AG20443 (cell line): ENCODE measurements at places on chromosomes 7 and 10.

GRCh38 chr10:20085115-20085514, 268.9 kb downstream of the PLXDC2 start:
- no peak for DNase-seq

GRCh38 chr10:27512548-27512947, 8.4 kb downstream of the RAB18 start:
- peak; percentile 12 for DNase-seq

DNA sequence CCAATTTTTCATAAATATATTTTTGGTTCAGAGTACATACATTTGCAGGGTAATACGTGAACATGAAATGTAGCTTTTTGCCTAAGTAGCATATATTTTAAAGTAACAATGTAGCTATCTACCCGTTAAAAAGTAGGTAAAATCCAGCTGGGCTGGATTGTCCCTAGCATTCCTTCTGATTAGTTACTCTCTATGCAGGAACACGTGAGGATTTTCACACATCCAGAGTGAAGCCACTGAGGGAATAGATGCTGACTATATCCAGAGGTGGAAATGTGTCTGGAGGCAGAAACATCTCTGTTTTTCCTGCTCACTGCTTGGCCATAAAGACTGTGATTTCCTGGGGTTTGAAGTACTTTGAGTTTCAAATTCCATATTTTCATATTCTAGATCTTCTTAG, 338.9 kb upstream of the KIAA1217 start:
- DNase-seq = no peak

DNA sequence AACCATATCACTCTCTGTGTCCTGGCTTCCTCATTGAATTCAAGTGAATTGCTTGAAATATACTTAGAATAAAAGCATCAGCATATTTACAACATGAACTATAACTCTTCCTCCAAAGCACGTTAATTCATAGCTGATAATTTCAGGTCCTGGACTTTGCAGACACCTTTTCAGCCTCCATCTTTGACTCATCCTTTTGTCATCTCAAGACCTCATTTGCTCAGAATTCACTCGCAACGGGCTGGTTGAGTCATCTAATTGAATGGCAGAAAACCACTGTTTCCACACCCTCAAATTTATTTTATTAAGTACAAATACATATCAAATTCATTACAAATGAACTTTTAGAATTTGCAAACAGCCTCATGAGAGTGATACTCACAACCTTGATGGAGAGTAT, 545.7 kb downstream of the GATA3 start:
- no peak for DNase-seq

DNA sequence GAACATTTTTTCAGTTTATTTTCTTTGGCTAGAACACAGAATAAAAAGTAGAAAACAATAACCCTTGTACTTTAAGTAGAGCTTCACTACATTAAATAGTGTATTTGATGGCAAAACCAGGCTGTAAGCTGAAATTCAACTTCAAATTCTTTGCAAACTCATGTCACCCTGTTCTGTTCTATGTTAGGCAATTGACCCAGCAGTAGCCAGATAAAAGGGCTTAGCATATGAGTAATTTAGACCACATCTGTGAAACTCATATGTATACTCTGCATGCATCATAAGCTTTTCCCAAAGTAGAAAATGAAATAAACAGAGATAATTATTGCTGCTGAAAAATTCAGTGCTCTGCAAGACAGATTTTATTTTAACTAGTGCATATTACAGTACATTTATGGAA, 150.2 kb downstream of the GNAI1 start:
- peak; percentile 71 for DNase-seq

DNA sequence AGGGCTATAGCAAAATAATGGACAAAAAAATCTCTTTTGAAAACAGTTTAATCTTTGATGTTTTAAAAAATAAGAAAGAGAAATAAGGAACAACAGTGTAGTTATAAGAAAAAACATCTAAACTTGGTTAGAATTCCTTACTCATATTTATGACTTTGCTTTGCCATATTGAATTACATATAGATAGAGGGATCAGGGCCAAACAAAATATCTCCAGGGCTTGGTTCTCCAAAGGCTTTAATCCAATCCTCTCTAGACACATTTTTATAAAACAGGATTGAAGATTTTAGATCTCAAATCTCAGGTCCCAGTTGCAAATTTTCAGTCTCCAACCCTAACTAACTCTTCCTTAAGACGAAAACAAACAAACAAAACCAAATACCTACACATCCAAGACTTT, 72.6 kb upstream of the RHOBTB1 start:
- no peak for DNase-seq

GRCh38 chr7:25289518-25289917, 61.2 kb upstream of the NPVF start:
- no peak for DNase-seq

DNA sequence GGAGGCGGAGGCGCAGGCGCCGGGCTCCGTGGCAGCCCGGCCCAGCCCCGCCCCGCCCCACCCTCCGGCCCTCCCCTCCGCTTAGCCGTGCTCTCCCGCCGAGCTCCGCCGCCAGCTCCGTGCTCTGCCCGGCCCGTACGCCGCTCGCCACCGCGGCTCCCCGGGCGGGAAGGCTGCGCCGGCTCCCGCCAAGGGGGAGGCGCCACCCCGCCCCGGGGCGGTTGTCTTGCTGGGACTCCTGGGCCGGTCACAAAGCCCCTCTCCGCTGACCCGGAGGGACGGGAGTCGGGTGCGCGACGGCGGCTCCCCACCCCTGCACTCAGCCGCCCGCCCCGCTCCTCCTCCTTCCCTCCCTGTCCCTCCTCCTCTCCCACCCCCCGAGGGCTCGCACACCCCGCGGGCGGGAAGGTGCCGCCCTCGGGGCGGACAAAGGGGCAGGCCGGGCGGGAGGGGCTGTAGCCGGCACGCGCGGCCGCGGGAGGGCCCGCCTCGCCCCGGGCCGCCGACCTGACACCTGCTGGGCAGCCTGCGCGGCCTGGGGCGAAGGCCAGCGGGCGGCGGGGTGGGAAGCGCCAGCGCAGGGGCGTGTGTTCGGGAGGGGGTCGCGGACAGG, 11.5 kb upstream of the SP8 start:
- peak; percentile 91 for DNase-seq

GRCh38 chr10:60041489-60042133, 135.3 kb upstream of the CCDC6 start:
- no peak for DNase-seq

- no peak for DNase-seq
Observed at GRCh38 chr7:142250705-142251104, 7.2 kb downstream of the PRSS58 start.

DNA sequence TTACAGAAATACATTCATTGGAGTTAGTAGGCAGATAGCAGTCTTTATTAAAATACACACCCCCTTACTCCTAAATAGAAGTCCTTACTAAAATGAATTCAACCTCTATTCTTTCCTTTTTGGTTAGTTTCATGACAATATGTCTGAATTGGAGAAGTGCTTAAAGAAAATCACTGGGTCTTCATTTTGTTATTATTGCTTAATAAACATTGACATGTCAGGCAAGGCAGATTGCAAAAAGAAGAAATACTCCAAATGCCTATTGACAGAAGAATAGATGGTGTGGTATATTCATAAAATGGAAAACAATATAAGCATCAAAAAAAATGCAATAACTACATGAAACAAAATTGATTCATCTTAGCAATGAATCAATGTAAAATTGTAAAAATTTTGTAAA, 135.5 kb downstream of the TMEM26 start:
- DNase-seq = no peak

- DNase-seq = peak; percentile 10
Observed at GRCh38 chr7:100951172-100951571, 1.8 kb downstream of the MUC3A start.

DNA sequence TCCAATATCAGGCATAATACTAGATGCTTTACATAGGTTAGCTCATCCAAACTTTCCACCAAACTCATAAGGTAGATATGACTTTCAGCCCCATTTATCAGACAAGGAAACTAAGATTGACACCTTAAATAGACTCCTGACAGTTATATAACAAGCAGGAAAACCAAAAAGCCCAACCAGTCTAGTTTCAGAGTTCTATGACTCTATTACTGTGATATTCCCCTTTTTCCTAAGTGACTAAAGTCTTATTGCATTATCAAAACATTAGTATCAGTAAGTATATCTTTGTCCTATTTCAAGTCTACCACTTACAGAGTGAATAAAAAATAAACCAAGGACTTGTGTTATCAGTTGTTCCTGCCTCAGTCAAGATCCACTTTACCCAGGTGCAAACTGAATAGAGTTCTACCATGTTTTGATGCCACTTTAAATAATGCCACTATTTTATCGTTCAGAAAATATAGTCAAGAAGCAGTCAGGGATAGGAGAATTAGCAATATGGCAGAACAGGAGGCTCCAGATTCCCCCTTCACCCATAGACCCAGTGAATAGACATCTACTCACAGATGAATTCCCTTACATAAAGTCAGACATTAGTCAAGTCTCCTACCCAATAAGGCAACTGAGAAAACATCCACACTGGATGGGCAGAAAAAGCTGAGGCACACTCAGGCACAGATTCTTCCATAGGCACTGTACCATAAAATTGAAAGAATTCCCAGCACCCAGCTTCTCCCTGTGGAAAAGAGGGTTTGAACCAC, 74.1 kb downstream of the CRPPA start:
- no peak for DNase-seq

DNA sequence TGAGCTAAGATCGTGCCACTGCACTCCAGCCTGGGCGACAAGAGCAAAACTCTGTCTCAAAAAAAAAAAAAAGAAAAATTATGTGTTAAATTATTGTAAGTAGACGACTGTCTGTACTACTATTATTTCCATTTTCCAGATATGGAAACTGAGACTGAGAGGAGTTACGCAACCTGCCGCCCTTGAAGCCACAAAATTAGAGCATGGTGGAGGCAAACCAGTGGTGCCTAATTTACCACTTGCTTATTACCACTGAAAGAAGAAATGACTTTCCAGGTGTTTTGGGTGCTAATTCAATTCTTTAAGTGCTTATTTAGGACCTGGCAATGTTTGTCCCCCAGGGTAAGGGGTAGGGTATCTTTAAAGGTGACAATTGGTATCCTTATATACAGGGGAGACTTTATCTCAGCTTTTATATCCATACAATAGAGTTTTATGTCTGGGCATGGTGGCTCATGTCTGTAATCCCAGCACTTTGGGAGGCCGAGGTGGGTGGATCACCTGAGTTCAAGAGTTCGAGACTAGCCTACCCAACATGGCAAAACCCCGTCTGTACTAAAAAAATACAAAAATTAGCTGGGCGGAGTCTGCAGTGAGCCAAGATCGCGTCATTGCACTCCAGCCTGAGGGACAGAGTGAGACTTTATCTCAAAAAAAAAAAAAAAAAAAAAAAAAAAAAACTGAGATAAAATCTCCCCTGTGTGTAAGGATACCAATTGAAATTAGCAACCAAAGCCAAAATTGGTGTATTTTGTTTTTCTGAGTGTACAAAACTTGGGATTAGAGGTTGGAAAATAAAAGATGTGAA, 16.6 kb upstream of the CAMK1D start:
- no peak for DNase-seq

GRCh38 chr7:98913026-98913425, 34.7 kb downstream of the TRRAP start:
- DNase-seq = no peak

- DNase-seq = peak; percentile 14
Observed at GRCh38 chr10:112446055-112446854, 459 bp downstream of the ZDHHC6 start.

DNA sequence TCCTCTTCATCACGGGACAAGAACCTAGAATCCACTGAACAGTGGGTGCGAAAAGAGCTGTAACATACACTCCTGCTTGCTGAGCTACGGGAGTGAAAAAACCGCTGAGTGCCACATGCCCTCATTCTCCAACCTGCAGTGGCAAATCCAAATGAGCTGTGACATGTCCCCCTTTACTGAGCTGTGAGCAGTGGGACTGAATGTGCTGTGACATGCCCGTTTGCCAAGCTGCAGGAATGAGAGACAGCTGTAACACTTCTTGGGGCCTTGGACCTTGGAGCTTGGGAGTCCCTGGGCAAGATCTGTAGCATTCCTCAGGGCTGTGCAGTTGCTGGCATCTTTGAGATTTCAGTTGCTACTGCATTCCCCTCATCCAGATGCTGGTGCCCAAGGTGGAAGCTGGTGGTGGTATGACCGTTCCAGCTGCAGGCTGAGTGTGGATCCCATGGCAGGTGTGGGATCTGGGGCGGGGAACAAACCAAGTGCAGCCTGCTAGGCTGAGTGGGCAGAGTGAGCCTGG, 85.0 kb downstream of the TMEM106B start:
- DNase-seq = no peak

GRCh38 chr7:152051968-152052367, 26.5 kb downstream of the GALNT11 start:
- no peak for DNase-seq

- no peak for DNase-seq
Observed at GRCh38 chr7:49486974-49487829, 286.2 kb upstream of the VWC2 start.

- DNase-seq = no peak
Observed at GRCh38 chr7:16649196-16649595, 3.2 kb downstream of the BZW2 start.

- no peak for DNase-seq
Observed at GRCh38 chr10:94549221-94549620, 3.6 kb downstream of the HELLS start.

- DNase-seq = no peak
Observed at GRCh38 chr7:154929006-154929726, 73.8 kb downstream of the PAXIP1 start.

DNA sequence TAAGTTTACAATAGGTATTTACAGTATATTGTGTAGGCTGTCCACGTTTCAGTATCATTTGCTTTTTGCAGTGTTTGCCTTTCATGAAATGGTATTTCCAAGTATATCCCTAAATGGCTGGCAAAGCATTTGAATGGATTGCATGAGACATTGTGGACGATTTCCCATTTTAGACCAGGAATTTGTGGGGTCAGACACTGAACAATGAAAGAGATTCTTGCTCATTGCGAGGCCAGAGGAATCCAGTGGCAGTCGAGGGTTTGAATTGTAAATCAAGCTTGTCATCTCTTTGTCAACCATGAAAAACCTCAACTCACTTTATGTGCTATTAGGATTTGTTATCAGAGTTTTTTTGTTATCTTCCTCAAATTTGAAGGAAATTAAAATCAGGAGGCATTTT, 70.8 kb downstream of the CREB5 start:
- peak; percentile 50 for DNase-seq

DNA sequence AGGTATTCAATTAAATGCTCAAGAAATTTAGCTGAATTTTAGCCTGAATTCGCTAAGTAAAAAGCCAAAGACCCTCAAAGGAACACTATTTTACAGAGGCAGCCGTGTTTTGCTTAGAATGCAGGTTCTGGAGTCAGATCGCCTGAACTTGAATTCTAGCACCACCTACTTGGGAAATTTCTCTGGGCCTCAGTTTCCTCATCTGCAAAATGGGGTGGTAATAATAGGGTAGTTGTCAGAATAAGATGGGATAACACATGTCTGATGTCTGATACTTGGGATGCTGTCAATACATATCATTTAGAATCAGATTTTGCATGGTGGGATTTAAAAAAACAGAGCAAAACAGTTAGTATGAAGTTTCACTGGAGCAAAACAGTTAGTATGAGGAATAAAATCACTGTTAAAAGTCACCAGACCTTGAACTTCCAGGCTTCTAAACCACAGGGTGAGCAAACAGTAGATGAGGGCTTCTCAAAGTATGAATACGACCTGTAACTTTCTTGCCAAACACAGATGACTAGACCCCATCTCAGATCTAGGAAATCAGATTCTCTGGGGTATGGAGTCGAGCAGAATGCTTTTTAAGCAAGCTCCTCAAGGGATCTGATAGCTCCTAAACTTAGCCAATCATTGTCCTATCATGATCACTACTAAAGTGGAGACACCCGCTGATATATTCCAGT, 75.4 kb downstream of the ATXN7L1 start:
- no peak for DNase-seq

- DNase-seq = peak; percentile 17
Observed at GRCh38 chr10:112213836-112214235, 30.3 kb upstream of the GPAM start.

GRCh38 chr7:30726296-30727006, 25.5 kb upstream of the INMT start:
- no peak for DNase-seq
